ENCODE measurements at places on chromosomes 11 and 22.

- DNase-seq = no peak
Observed at GRCh38 chr22:44728761-44729324, 23.5 kb upstream of the ARHGAP8 start.

DNA sequence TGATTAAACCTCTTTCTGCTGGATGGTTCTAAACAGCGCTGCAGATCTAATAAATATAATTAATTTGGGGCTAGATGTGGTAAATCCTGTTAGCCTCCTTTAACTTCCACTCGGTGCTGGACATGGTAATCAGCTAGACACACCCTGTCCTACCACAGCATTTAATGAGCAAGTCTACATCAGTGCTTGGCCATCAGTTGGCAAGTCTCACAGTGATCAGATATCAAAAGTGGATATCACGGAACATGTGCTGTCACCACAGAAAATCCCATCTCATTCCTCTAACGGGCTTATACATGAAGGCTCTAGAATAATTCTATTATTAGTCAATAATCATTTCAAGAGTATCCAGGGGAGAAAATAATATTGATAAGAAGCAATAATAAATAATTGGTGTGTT is 5.6 kb upstream of the USP28 start:
- no peak for DNase-seq

DNA sequence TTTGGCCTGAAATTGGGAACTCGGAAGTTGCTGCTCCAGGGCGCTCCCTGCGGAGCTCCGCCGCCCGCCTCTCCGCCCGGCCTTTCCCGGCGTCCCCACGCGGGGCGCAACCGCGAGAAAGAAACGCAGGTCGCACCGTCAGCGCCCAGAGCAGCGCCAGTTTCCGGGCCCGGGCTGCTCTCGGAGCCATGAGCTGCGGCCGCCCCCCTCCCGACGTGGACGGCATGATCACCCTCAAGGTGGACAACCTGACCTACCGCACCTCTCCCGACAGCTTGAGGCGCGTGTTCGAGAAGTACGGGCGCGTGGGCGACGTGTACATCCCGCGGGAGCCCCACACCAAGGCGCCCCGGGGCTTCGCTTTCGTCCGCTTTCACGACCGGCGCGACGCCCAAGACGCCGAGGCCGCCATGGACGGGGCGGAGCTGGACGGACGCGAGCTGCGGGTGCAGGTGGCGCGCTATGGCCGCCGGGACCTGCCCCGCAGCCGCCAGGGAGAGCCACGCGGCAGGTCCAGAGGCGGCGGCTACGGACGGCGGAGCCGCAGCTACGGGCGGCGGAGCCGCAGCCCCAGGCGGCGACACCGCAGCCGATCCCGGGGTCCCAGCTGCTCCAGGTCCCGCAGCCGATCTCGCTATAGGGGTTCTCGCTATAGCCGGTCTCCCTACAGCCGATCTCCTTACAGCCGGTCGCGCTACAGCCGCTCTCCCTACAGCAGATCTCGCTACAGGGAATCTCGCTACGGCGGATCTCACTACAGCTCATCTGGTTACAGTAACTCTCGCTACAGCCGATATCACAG is 521 bp downstream of the SRSF8 start:
- peak; percentile 48 for DNase-seq

DNA sequence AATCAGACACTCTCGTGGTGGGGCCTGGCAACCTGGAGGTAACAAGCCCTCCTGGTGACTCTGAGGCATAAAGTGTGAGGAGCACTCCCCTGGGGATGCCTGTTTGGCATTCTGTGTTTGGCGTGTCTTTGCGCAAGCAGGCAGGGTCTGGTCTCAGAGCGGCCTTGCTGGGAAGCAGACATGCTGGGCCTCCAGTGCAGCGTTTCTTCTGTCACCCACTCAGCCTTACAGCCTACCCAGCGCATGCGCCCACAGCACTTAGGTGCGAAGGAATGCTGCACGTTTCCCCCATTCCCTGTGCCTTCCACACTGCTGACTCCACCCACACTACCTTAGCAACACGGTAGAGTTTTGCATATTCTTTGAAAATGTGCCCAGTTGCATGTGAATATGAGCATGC is 7.4 kb upstream of the CXCR5 start:
- DNase-seq = no peak

- DNase-seq = no peak
Observed at GRCh38 chr11:65116370-65117205, 913 bp downstream of the ZNHIT2 start.

- no peak for DNase-seq
Observed at GRCh38 chr22:46581538-46582244, 38.5 kb upstream of the GRAMD4 start.
